Activated CD4-positive, alpha-beta T cell treated with anti-CD3 and anti-CD28 coated beads, Interleukin-2, amount 50 U/mL, for 48 hours (primary cell): ENCODE measurements at places on chromosomes 4 and X.

DNA sequence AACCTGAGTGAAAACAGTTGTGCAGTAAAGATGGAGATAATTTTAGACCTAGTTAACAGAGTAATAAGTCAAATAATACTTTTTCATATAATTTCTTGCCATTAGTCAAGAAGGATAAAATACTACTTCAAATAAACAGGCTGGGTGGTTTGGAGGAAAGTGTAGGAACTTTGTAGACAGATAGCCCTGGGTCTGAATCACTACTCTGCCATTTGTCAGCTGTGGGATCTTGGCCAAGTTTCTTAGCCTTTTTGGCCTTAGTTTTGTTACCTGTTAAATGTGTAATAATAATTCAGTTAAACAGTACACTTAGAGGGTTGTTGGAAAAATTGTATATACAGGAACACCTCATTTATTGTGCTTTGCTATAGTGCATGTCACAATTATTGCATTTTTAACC is 163.7 kb downstream of the NPNT start:
- no peak for DNase-seq

DNA sequence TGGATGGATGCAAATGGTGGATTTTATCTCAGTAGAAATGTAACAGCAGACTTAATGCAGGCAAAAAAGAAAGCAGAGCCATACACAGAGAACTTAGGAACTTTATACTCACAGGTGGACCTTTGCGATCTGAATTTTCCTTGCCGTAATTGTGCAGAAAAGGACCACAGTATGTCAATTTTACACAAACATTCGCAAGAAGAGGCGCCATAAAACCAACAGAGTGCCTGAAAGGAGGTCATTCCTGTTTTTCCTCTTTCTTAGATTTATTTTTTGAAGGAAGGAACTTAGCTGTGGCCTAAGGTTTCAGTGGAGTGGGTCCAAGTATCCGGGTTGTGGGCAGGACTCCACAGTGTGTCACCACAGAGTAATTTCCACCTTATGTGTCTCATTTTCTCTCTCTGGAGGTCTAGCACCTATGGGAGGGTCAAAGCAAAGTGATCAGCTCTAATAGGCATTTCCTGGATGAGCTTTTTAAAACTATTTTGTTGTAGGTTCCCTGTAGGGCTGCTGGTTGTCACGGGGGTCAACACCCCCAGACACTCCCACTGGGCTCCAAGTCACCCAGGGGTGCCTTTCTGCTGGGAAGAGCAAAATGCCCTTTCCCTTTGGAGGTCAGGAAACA is 24.7 kb upstream of the PBDC1 start:
- no peak for DNase-seq

GRCh38 chr4:26402458-26402857 is 81.6 kb downstream of the RBPJ start:
- DNase-seq = no peak

DNA sequence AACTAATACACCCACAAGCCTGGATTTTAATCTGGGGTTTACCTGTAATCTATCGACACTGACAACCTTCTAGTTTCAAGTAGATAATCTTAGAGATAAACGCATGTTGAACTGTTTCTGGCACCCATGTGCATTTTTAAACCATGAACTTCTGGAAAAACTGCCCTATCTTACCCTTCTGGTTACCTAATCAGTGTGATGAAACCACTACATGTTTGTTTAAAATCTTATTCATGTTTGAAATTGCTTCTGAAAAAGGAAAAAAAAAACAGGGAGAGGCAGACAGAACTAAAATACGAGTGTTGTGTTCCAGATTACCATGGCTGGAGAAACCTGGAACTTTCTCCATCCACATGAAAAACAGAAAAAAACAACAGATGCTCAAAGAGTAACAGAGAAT is 139.3 kb downstream of the MID1IP1 start:
- no peak for DNase-seq

DNA sequence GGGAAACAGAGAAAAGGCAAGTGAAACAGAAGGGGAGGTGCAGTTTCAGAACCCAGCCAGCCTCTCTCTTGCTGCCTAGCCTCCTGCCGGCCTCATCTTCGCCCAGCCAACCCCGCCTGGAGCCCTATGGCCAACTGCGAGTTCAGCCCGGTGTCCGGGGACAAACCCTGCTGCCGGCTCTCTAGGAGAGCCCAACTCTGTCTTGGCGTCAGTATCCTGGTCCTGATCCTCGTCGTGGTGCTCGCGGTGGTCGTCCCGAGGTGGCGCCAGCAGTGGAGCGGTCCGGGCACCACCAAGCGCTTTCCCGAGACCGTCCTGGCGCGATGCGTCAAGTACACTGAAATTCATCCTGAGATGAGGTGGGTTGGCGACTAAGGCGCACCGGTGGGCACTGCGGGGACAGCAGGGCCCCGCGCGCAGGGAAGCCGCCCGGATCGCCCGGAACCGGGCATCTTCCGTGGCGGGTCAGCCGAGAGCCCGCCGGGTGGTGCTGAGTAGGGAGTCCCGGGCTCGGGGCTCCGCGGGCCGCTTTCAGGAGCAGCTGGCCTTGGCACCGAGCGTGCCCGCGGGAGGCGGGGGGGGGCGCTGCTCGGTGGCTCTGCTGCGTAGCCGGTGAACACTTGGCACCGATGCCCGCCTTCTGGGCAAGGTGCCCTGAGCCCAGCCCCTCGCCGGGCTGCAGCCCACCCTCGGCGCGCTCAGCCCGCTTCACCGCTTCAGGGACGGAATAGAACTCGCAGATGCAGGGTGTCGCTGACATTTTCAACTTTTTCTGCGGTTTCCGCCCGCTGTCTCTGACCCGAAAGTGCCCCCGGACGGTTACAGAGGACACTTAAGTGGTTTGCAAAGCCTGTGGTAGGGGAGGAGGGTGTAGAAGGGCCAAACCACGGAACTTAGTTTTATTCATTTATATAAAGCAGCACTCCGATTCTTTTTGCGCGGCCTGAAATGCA is at the start of gene CD38:
TSS of gene CD38 (plus strand) at position 40 of the 953 bp plus-strand sequence. CDS start at position 127, 87 bp downstream.
- peak; percentile 55 for DNase-seq

- DNase-seq = no peak
Measured at GRCh38 chr4:90960433-90960832, 833.2 kb downstream of the CCSER1 start.

DNA sequence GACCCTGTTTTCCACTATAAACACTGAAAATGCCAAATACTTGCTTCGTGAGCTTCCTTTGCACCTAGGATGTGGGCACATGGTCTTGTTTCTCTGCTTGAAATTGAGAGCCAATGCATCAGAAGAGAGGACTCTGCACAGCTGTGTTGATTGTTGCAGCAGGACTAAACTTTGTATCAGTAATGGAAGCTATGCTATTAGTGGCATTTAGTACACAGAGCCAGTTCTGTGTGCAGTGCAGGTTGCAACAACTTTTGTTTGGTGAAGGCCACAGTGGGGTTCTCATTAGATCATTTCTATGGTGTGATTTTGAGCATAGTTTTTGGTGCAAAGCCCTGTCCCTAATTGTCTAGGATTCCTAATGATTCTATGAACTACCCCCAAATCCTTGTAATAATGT is 54.4 kb upstream of the ANKRD17 start:
- no peak for DNase-seq

- DNase-seq = no peak
Measured at GRCh38 chr4:63729519-63729918, 679.7 kb downstream of the TECRL start.

GRCh38 chrX:79235899-79236298 is 91.4 kb downstream of the GPR174 start:
- no peak for DNase-seq

GRCh38 chr4:163217505-163217904 is 50.8 kb upstream of the NAF1 start:
- no peak for DNase-seq

DNA sequence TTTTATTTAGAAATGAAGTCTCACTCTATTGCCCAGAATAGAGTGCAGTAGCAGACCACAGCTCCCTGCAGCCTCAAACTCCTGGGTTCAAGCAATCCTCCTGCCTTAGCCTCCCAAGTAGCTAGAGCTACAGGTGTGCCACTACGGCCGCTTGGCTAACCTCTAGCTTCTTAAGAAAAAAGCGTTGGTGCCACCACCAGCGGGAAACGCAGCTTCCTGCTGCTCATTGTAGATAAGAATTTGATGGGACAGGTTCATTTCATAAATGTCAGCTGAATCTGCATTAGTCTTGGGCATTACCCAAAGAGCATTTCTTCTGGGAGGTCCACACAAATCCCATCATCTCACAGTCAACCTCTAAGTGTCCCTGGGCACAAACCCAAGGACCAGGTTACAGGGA is 33.2 kb upstream of the NAP1L5 start:
- DNase-seq = no peak

GRCh38 chr4:185662030-185662778 is 126.9 kb upstream of the PDLIM3 start:
- no peak for DNase-seq
